ENCODE measurements at places on chromosomes 5 and 9.

DNA sequence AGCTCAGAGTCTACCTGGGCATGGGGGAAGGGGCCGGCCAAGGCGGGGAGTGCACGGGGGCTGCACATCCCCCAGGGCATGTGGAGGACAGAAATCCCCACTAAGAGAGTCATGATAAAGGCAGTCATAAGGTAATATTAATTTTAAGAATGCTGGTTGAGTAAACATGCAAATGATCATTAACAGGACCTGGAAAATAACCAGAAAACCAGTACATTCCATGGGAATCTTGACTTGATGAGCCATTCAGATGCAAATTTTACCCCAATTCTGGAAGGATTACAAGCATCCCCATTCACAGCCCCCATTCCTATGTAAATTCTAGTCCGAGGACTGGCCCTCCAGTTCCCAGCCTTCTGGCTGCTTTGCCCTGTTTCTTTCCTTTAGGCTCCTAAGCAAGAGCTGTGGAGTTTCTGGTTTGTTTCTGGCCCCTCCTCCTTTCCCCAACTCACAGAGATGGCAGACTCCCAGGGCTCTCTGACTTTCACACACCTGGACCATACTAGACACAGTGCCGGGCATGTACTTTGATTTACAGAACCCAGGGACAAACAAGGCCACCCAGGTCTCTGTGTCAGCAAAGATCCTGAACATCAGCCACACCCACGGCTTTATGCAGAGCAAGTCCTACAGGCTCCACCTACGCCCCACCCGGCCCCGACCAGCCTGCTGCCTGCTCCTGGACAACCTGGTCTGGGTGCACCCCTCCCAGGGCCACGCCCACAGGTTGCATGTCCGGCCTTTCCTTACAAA, 62.7 kb downstream of the SEMA4D start:
- DNase-seq = no peak

DNA sequence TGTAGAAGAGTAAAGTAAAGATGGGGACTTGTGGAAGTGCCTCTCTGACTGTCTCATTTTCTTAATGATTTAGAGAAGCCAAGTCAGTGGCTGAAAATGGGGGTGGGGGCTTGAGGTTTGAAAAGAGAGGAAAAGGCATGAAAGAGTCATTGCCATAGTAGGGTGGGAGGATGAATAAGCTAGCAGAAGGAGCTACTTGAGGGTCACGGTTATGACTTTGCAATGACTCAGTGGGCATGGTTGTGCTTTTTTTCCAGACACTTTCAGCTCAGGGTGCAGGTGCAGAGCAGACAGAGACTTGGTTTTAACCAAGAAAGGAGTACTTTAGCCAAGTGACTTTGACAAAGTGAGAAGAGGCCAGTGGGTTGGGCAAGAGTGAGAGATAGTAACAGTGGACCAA, 117.8 kb downstream of the PTTG1 start:
- peak; percentile 51 for DNase-seq

GRCh38 chr9:95003689-95004410, 277.4 kb downstream of the AOPEP start:
- peak; percentile 68 for DNase-seq

- DNase-seq = no peak
Measured at GRCh38 chr9:21974343-21974721, 19.9 kb downstream of the CDKN2A start.

- DNase-seq = no peak
Measured at GRCh38 chr9:1042466-1042865, 7.7 kb upstream of the DMRT2 start.

- DNase-seq = no peak
Measured at GRCh38 chr9:137078701-137079400, 1.5 kb downstream of the UAP1L1 start.

DNA sequence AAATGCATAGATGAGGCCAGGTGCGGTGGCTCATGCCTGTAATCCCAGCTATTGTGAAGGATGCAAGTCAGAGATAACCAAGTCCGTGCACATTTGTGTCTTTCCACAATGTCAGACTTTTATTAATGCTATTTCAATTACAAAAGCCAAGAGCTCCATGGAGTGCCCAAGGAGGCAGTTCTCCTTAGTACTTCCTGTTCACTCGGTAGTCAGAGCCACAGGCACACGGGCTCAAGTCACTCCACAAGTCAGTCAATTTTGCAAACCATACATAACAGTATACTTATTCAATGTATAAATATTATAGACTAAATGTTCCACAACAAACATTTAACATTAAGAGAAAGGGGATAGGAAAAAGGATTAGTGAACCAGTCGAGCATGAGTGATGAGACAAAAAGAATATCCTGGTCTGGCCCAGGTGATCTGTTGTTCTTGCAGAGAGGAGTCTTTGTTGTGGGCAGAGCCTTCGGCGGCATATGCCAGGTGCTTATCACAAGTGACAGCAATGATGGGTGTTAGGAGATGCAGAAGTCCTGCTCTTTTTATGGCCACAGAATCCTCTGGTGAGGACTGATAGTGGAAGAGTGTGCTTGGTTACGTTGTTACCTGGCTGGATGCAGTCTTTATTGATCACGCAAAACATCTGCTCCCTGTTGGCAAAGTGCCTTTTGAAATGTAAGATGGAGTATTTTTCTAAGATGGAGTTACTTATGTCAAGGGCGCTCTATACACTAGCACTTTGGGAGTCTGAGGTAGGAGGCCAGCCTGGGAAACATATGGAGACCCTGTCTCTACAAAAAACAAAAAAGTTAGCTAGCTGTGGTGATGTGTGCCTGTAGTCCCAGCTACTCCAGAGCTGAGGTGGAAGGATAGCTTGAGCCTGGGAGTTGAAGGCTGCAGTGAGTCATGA, 167.0 kb upstream of the FBXL17 start:
- no peak for DNase-seq

- peak; percentile 96 for DNase-seq
Measured at GRCh38 chr5:159912033-159912800, 4.1 kb upstream of the ADRA1B start.

GRCh38 chr5:61332358-61332749, 296 bp downstream of the ZSWIM6 start:
- no peak for DNase-seq

DNA sequence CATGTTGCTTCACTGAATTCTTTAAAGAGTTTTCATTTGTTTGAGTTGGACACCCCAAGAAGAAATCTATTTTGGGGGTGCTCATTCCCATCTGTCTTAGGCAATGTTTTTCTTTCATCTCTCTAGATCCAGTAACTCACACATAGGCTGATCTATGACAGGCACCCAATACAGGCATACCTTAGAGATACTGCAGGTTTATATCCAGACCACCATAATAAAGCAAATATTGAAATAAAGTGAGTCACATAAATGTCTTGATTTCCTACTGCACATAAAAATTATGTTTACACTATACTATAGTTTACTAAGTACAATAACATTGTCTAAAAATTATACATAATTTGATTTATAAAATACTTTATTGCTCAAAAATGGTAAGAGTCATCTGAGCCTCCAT, 364.5 kb downstream of the MTRR start:
- no peak for DNase-seq

DNA sequence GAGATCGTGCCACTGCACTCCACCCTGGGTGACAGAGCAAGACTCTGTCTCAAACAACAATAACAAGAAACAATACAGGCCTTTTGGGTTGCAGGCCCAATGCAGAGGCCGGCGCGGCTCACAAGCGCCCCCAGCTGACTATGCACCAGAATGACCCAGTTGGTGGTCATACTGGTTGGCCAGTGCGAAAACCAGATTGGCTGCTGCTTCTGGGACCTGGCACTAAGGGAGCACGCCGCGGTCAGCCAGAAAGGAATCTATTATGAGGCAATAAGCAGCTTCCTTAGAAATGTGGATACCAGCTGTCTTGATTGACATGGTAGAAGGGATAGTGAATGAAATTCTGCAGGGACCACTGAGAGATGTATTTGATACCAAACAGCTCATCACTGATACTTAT, 35.0 kb downstream of the RANBP17 start:
- no peak for DNase-seq

GRCh38 chr5:345404-346195, 24.1 kb downstream of the AHRR start:
- DNase-seq = no peak

DNA sequence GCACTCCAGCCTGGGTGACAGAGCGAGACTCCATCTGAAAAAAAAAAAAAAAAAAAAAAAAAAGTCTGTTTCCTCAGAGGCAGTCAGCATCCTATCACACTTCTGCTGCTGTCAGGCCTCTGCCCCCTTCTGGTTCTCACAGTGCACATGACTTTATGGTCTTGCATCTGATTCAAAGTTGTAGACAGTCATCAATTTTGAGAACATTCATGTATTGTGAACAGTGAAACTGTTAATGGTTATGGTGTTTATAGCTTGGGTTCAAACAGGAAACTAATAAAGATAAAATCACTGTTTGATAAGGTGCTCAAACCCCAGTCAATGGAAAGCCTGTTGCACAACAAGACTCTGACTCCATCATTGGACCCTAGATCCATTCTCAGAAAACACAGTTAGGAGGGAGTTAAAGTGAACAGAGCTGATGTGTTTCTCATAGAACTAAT, 61.4 kb downstream of the FOXD1 start:
- no peak for DNase-seq

- peak; percentile 7 for DNase-seq
Measured at GRCh38 chr5:24823625-24824024, 178.8 kb upstream of the CDH10 start.

GRCh38 chr5:9903801-9904200, 273.6 kb upstream of the TAS2R1 start:
- peak; percentile 28 for DNase-seq

DNA sequence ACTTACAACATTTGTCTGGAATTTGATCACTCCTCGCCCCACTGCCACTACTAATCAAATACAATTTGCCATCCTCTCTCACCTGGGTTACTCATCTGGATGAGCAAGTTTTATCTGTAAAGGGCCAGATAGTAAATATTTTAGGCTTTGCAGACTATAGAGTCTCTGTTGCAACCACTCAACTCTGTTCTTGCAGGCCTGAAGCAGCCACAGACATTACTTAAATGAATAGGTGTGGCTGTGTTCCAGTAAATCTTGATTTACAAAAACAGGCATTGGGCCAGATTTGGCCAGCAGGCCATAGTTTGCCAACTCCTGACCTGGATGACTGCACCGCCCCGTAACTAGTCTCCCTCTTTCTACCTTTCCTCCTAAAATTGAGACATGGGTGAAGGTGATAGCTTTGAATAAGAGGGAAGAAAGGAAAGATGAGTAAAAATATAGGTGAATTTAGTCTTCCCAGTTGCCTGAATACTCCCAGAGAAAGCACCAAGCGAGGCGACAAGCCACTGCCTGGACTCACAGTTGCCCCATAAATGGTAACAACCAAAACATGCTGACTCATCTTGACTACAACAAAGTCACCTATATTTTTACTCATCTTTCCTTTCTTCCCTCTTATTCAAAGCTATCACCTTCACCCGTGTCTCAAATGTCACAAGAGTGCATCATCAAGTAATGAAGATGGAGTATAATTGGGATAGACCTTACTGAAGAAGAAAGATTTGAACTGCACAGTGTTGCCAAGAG, 32.5 kb upstream of the SCAMP1 start:
- no peak for DNase-seq

DNA sequence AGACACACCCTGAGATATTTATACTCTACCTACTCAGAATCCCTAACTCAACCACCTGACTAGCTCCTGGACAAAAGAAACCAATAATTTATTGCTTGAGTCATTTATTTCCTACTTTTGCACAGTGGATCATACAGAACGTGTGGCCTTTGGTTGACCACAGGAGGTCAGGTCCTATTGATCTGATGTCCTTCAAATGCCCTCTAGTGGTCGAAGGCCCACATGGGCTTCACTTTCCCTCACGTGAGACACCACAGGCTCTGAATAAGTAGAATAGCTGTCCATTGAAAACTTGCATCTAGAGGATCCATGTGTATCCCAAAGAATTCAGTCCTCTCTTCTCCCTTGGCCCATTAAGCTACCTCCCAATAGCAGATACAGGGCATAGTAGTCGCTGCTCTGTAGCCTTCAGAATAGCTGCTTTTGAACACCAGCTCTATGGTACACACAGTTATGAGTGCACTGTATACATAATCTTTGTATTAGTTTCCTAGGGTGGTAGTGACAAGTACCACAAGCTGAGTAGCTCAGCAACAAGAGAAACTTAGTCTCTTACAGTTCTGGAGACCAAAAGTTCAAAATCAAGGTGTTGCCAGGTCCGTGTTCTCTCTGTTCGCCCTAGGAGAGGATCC, 177.6 kb upstream of the SMARCA2 start:
- peak; percentile 1 for DNase-seq

GRCh38 chr5:143968071-143968878, 156.3 kb downstream of the HMHB1 start:
- DNase-seq = peak; percentile 37

GRCh38 chr5:98168871-98169270, 604.6 kb upstream of the RGMB start:
- DNase-seq = no peak

DNA sequence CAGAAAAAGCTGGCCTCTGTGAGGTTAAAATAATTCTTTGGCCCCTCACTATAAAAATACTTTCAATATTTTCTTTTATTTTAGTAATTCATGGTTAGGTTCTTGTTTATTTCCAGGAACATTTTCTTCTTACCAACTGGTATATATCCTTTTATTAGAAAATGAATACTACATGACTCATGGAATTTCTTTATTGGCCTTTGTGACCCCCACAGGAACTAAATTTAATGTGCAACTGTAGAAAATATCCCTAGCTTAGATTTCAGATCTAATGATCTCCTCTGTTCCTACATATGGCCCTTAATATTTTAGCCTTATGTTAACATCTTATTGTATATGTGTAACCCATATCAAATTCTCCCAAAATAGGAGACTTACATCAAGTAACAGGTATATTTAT, 429.9 kb downstream of the NR2F1-AS1 start:
- DNase-seq = no peak

GRCh38 chr5:158629591-158630312, 470.0 kb downstream of the EBF1 start:
- DNase-seq = no peak
